ENCODE measurements at places on chromosomes 6 and 20.

GRCh38 chr6:73285674-73286283 is 22.8 kb upstream of the KHDC1 start:
- DNase-seq = no peak

- DNase-seq = no peak
Measured at GRCh38 chr6:137117581-137117980, 55.9 kb downstream of the IL22RA2 start.

DNA sequence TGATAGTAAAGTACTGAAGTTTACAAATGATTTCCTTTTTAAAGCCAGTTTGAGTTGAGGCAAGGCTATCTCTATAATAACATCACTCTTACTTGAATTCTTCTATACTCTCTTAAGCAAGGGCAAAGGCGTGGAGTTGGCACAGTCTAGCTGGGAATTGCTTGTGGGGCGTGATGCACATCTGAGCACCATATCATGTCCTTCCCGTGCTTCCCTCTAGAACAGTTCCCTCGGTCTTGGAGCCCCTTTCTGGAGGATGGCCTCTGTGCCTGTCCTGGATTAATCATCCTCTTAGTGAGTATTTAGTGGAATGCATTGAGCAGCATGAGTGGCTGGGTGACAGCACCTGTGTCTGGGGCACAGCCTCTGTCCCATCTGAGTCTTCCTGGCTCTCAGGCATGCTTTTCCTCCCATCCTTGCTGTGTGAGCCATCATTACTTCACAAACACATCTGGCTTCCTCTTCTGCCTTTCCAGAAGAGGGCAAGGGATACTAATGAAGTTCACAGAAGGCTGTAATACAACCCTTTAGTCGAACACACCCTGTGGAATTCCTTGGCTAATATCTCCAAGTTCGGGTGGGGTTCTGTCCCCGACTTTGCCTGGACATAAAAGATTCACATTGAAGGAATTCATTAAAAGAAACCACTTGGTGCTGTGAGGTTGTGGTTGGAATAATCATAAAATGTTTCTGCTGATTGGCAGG is 188.2 kb downstream of the FNDC1 start:
- DNase-seq = no peak

- no peak for DNase-seq
Measured at GRCh38 chr6:36677753-36678487, 594 bp upstream of the CDKN1A start.

Data from CD8-positive, alpha-beta memory T cell (primary cell).